MCF 10A (cell line): ENCODE measurements at places on chromosomes 4 and X. TPM values are rescaled to one million over a fixed set of nuclear protein-coding genes. Genes with fewer than 3 reads are reported as not detected.
A peak's percentile ranks its signal among the peaks of the same experiment; 100 is the strongest.

ANXA10 gene
- not detected in 2 replicates for total RNA-seq

BCAP31 gene
- total RNA-seq = 197 and 203 TPM in 2 replicates

CT47B1 gene
- not detected in 2 replicates for total RNA-seq

DNA sequence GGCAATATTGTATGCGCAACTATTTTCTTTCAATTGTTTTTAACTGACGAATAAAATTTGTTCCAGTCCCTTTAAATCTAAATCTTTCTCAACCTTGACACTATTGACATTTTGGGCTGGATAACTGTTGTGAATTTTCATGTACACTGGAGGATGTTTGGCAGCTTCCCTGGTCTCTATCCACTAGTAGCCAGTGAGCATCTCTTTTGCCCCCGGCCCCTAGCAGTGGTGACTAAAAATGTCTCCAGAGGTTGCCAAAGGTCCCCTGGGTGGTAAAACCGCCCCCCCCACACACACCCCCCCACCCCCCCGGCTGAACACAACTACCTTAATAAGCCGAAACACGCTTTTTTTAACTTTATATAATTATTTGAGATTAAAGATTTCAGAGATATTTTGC lies 514 bp downstream of the FANCB start:
- DNase-seq = no peak

DNA sequence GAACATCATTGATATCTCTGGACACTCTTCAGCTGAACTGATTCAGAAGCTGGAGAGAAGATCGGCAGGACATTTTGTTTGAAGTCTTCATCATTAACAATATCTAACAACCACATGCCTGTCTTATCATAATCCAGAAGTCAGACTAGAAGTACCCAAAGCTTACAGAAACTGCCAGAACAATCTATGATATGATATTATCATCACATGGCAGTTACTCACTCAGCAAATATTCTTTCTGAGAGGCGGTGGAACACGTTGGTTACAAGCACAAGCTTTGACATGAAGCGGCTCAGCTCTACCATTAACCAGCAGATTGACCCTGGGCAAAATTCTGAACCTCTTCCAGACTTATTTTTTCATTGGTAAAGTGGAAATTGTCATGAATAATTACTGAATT lies 69.4 kb upstream of the KIT start:
- DNase-seq = no peak

DNA sequence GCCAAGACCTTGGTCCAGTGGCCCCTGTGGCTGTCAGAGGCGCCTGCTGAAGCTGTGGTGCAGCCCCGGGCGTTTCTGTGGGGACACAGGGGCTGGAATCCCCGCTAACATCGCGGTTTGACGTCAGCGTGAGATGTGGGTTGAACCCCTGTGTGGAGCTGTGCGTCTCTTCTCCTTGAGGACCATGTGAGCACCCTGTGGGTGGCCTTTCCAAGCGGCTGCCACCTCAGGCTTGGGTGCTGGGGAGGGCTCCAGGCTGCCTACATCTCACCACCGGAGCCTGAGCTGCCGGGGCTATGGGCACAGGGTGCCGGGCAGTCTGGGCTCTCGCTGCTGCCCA lies 27.7 kb downstream of the UVSSA start:
- no peak for DNase-seq

- no peak for DNase-seq
These were observed 248.9 kb upstream of the FTHL17 start for GRCh38 chrX:31320740-31321139.

DNA sequence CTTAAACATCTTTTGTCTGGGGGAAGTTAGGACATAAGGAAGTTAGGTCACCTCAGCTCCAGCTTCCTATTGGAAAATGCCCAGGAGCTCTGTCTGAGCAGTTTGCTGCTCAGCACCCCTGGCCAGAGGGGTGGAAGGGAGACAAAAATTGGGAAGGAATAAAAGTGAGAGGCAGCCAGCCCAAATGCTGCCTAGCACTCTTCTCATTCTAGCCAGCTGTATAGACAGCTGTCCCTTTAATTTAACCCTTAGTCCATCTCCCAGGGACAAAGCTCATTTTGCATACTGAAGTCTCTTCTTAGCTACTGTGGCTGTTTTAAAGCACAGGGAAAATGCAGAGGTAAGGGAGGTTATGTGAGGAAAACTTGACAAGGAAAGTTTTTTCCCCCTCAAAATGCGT lies 89.5 kb upstream of the CITED1 start:
- no peak for DNase-seq

GRCh38 chrX:154469880-154470279 lies 9.2 kb downstream of the LAGE3 start:
- DNase-seq = no peak

GRCh38 chrX:40573763-40574162 lies 7.0 kb upstream of the ATP6AP2 start:
- DNase-seq = peak; percentile 39

DNA sequence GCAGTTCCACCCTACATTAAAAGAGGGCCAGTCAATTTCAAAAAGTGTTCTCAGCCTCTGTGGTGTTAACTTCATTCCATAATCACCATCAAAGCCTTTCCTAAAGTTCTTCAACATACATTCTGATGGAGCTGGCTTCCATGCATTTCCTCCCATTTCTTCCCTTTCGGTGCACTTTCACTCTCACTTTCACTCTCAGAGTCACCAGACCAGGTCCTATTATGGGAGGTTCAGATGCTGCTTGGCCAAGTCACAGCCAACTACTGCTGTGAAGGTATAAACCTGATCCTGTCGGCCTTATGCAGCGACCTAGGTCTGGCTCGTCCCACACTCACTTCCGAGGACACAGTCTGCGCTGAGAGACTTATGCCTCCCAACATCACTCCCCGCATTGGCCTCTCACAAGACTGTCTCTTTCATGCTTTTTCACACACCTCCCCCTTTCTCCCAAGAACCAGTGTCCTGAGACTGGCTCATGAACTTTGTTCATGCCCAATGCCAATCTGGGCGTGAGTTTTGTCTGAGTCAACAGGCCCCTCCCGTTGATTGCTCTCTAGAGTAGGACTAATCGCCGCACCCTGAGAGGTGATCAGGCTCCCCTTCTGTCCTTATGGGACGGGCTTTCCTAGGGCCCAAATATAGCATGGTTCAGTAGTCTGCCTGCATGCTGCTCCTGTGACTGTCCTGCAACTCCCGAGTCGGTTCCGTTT lies 60.8 kb upstream of the XAGE1B start:
- DNase-seq = no peak
